ENCODE measurements at places on chromosomes 11 and 22. TPM values are rescaled to one million over a fixed set of nuclear protein-coding genes. Genes with fewer than 3 reads are reported as not detected.

- no peak overlapping the region for H3K27ac ChIP-seq
- H3K27me3 ChIP-seq: no peaks in the 10 kb centered on the region
- DNase-seq: no peak
These were observed 812.6 kb downstream of the OPCML start for GRCh38 chr11:132719684-132720083.

The SLC43A3 gene
- total RNA-seq: 7.3 TPM

GRCh38 chr22:47569389-47570299 is 807.2 kb downstream of the TBC1D22A start:
- no peaks in the 10 kb centered on the region for H3K4me1 ChIP-seq
- no peak for DNase-seq
- H3K4me3 ChIP-seq: no peak overlapping the region
- H3K36me3 ChIP-seq: no peaks in the 10 kb centered on the region

- H3K36me3 ChIP-seq: no peaks in the 10 kb centered on the region
- peak; percentile 97 for DNase-seq
- no peak overlapping the region for H3K4me3 ChIP-seq
- peaks cover 26% of the 10 kb centered on the region for H3K4me1 ChIP-seq
- no peaks in the 10 kb centered on the region for H3K27me3 ChIP-seq
These were observed 3.9 kb upstream of the CRY2 start for GRCh38 chr11:45843158-45843924.

The OR10A6 gene
- total RNA-seq: not detected

GRCh38 chr22:33922349-33922681 is 2.0 kb upstream of the LARGE1 start:
- no peaks in the 10 kb centered on the region for H3K36me3 ChIP-seq
- peak overlapping the region; percentile 56 for H3K4me3 ChIP-seq
- DNase-seq: no peak
- peaks cover 24% of the 10 kb centered on the region for H3K4me1 ChIP-seq
- H3K27me3 ChIP-seq: peaks cover 40% of the 10 kb centered on the region
- H3K27ac ChIP-seq: no peak overlapping the region

- H3K4me1 ChIP-seq: no peaks in the 10 kb centered on the region
- no peak overlapping the region for H3K27ac ChIP-seq
- no peaks in the 10 kb centered on the region for H3K27me3 ChIP-seq
These were observed 2925.9 kb upstream of the OR11H1 start for GRCh38 chr22:12601870-12602779.

GRCh38 chr11:45168366-45169130 is 22.1 kb downstream of the PRDM11 start:
- H3K4me1 ChIP-seq: no peaks in the 10 kb centered on the region
- no peak for DNase-seq
- no peak overlapping the region for H3K27ac ChIP-seq
- H3K27me3 ChIP-seq: no peaks in the 10 kb centered on the region
- no peak overlapping the region for H3K4me3 ChIP-seq

The HBE1 gene
- total RNA-seq: not detected

GRCh38 chr11:11155962-11156815 is 196.9 kb downstream of the CSNK2A3 start:
- H3K4me1 ChIP-seq: peaks cover 33% of the 10 kb centered on the region
- peak; percentile 62 for DNase-seq
- peak overlapping the region; percentile 37 for H3K27ac ChIP-seq
- peak overlapping the region; percentile 55 for H3K4me3 ChIP-seq
- no peaks in the 10 kb centered on the region for H3K27me3 ChIP-seq
- peaks cover 5% of the 10 kb centered on the region for H3K36me3 ChIP-seq

The VPREB1 gene
- not detected for total RNA-seq

- no peaks in the 10 kb centered on the region for H3K36me3 ChIP-seq
- H3K4me3 ChIP-seq: no peak overlapping the region
- peaks cover 2% of the 10 kb centered on the region for H3K4me1 ChIP-seq
- H3K27me3 ChIP-seq: peaks cover 12% of the 10 kb centered on the region
These were observed 13.6 kb downstream of the CCKBR start for GRCh38 chr11:6273188-6273587.

GRCh38 chr11:124946735-124947141 is 7.3 kb upstream of the CCDC15 start:
- H3K4me3 ChIP-seq: no peak overlapping the region
- peaks cover 34% of the 10 kb centered on the region for H3K4me1 ChIP-seq
- DNase-seq: no peak
- H3K27me3 ChIP-seq: no peaks in the 10 kb centered on the region

DNA sequence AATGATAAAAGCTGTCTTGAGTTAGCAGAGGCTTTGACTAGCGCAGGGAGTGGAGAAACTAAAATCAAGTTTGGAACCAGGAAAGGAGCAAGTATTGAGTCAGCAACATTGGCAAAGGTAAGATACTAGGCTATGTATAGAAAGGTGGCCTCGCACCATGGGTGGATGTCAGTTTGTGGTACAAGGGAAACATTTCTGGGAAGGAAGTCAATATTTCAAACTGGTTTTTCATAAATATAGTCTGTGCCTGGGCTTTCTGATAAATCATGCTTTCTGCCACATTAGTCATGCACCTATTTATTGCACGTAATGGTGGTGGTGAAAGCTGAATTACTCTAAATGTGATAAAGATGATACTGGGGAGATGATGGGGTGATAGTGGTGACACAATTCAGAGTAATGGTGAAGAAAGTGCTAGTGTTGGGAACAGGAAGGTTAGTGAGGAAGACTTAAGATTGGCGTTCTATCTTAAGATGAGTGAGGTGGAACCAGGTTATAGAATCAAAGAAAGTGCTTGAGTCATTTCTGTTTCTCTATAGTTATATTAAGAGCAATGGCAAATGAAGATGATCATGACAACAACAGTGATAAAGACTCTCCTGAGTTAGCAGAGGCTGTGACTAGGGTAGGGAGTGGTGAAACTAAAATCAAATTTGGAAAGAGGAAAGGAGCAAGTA is 729.0 kb downstream of the FAM181B start:
- no peaks in the 10 kb centered on the region for H3K4me1 ChIP-seq
- H3K36me3 ChIP-seq: no peaks in the 10 kb centered on the region
- no peak overlapping the region for H3K27ac ChIP-seq
- H3K4me3 ChIP-seq: no peak overlapping the region
- no peak for DNase-seq

DNA sequence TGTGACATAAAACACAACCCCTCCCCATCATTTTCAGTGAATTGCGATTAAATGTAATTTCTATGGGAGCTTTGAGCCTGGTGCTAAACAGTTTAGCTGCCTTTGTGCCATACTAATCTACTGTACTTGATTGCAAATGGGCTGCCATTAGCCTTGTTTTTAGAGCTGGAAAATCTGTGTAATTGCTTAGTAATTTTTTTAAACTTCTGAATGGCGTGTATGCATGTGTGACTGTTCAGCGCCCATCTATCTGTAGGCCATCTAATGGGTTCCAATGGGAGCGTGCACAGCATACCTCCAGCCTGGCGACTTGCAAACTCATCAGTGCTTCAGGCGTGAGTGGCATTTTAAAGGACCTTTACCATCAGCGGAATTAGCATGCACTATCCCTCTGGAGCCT is 142.7 kb upstream of the KIRREL3 start:
- H3K36me3 ChIP-seq: no peaks in the 10 kb centered on the region
- H3K4me1 ChIP-seq: no peaks in the 10 kb centered on the region
- no peaks in the 10 kb centered on the region for H3K27me3 ChIP-seq
- no peak overlapping the region for H3K4me3 ChIP-seq

The UBQLN3 gene
- 0.08 TPM for total RNA-seq

- no peak overlapping the region for H3K4me3 ChIP-seq
- no peak for DNase-seq
- H3K36me3 ChIP-seq: no peaks in the 10 kb centered on the region
- no peak overlapping the region for H3K27ac ChIP-seq
- H3K4me1 ChIP-seq: no peaks in the 10 kb centered on the region
These were observed 153.8 kb downstream of the CACNA1I start for GRCh38 chr22:39724390-39724789.

GRCh38 chr11:123475469-123475868 is 45.4 kb downstream of the GRAMD1B start:
- H3K27me3 ChIP-seq: no peaks in the 10 kb centered on the region
- no peak overlapping the region for H3K27ac ChIP-seq
- no peaks in the 10 kb centered on the region for H3K36me3 ChIP-seq
- no peak for DNase-seq
- peaks cover 11% of the 10 kb centered on the region for H3K4me1 ChIP-seq

GRCh38 chr22:46480396-46480795 is 57.0 kb downstream of the CELSR1 start:
- DNase-seq: no peak
- no peaks in the 10 kb centered on the region for H3K4me1 ChIP-seq
- no peaks in the 10 kb centered on the region for H3K36me3 ChIP-seq
- H3K4me3 ChIP-seq: no peak overlapping the region

The PRR33 gene
- not detected for total RNA-seq

- peaks cover 23% of the 10 kb centered on the region for H3K4me1 ChIP-seq
- peak overlapping the region; percentile 25 for H3K27ac ChIP-seq
- peaks cover 19% of the 10 kb centered on the region for H3K36me3 ChIP-seq
- H3K4me3 ChIP-seq: peak overlapping the region; percentile 72
- no peak for DNase-seq
- H3K27me3 ChIP-seq: no peaks in the 10 kb centered on the region
These were observed 645 bp downstream of the RTCB start for GRCh38 chr22:32411402-32411801.

DNA sequence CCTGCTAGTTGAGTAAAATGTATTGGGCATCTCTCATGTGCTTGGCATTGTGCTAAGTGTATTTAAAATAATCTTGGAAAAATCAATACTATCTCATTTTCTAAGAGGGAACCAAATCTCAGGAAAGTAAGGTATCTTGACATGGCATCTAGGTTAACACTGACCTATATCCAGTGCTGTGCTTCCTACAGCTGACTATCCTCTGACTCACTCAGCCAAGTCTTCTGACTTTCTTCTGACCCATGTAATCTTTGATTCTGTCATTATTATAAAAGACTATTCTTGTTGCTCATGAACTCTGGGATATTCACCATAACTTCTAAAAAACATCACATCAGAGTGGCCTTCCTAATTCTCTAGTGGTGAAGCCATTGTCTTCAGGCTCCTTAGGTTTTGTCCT is 304.1 kb upstream of the TENM4 start:
- DNase-seq: no peak
- no peak overlapping the region for H3K27ac ChIP-seq
- H3K36me3 ChIP-seq: no peaks in the 10 kb centered on the region
- no peak overlapping the region for H3K4me3 ChIP-seq
- no peaks in the 10 kb centered on the region for H3K4me1 ChIP-seq
- no peaks in the 10 kb centered on the region for H3K27me3 ChIP-seq

- no peaks in the 10 kb centered on the region for H3K36me3 ChIP-seq
- no peak overlapping the region for H3K27ac ChIP-seq
- DNase-seq: no peak
- H3K4me1 ChIP-seq: no peaks in the 10 kb centered on the region
These were observed 307.8 kb downstream of the C11orf87 start for GRCh38 chr11:109729761-109730160.

The DNAJC24 gene
- 6.5 TPM for total RNA-seq

DNA sequence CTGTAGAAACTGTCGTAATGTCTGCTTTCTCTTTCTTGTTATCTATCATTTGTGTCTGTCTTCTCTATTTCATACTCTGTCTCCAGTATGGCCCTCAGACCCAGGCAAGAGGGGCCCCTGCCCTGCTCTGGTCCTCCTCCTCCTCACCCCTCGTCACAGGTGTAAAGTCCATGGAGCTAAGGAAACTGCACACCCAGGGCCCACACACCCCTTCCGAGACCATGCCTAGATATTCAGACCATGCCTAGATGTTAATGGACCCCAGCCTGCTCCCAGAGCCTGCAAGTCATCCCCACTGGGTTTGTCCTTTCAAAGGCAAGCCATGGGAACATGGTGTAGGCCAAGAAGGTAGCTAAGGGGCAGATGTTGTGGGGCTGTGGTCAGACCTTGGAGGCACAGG is 24.1 kb upstream of the ANO1 start:
- no peak for DNase-seq
- no peaks in the 10 kb centered on the region for H3K36me3 ChIP-seq
- no peak overlapping the region for H3K27ac ChIP-seq
- H3K27me3 ChIP-seq: peaks cover 8% of the 10 kb centered on the region
- no peaks in the 10 kb centered on the region for H3K4me1 ChIP-seq

The IGSF22 gene
- 5.0 TPM for total RNA-seq

- no peaks in the 10 kb centered on the region for H3K36me3 ChIP-seq
- no peak for DNase-seq
- peaks cover 96% of the 10 kb centered on the region for H3K27me3 ChIP-seq
- no peak overlapping the region for H3K27ac ChIP-seq
- H3K4me1 ChIP-seq: peaks cover 92% of the 10 kb centered on the region
These were observed 1.6 kb upstream of the PAX6 start for GRCh38 chr11:31812383-31813381.

The NFAM1 gene
- total RNA-seq: 0.34 TPM

DNA sequence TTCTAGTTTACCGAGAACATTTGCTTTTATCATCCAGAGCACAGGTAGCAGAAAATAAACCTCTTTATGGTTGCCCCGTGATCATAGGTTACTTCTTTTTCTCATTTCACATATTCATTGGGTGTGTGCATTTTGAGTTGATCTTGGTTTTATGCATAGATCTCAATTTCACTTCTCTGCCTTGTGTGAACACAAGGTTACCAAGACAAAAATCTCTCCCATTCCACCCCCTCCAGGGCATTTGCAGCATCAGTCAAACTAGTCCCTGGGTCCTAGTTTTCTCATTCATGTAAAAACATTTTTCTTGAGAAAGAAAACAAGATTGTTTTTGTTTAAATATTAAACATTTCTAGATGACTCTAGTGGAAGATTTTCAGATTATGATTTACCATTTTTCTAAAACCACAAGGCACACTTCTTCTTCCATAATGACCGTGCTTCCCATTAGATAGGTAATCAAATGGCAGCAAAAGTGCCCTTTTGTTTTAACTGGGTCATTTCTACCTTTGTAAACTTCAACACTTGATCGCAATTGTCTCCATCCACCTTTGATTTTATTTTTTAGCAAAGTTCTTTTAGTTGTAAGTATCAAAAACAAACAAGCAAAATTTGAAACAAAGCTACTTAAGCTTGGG is 526.6 kb upstream of the CADM1 start:
- no peaks in the 10 kb centered on the region for H3K36me3 ChIP-seq
- no peaks in the 10 kb centered on the region for H3K4me1 ChIP-seq
- no peak overlapping the region for H3K4me3 ChIP-seq
- H3K27me3 ChIP-seq: no peaks in the 10 kb centered on the region
